ENCODE measurements at places on chromosomes 4 and X.
A peak's percentile ranks its signal among the peaks of the same experiment; 100 is the strongest.

- no peak for DNase-seq
Observed at GRCh38 chrX:74450803-74451449, 29.6 kb downstream of the SLC16A2 start.

- no peak for DNase-seq
Observed at GRCh38 chr4:67273666-67274065, 271.6 kb downstream of the CENPC start.

DNA sequence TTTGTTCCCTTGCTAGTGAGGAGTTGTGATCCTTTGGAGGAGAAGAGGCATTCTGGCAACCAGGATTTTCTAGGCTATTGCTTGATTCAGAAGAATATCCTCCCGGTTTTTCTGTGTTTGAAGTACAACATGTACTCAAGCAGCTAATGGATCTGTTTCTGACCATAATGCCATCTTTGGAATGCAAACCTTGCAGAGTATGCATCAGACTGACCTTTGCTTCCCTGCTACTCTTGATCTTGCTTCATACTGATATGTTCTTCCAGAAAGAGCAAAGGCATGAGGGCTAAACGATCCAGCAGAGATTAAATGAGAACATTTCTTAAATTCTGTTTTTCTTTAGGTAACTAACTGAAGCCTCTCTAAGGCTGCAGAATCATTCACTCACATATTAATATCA, 265.4 kb upstream of the SLC7A11 start:
- no peak for DNase-seq

DNA sequence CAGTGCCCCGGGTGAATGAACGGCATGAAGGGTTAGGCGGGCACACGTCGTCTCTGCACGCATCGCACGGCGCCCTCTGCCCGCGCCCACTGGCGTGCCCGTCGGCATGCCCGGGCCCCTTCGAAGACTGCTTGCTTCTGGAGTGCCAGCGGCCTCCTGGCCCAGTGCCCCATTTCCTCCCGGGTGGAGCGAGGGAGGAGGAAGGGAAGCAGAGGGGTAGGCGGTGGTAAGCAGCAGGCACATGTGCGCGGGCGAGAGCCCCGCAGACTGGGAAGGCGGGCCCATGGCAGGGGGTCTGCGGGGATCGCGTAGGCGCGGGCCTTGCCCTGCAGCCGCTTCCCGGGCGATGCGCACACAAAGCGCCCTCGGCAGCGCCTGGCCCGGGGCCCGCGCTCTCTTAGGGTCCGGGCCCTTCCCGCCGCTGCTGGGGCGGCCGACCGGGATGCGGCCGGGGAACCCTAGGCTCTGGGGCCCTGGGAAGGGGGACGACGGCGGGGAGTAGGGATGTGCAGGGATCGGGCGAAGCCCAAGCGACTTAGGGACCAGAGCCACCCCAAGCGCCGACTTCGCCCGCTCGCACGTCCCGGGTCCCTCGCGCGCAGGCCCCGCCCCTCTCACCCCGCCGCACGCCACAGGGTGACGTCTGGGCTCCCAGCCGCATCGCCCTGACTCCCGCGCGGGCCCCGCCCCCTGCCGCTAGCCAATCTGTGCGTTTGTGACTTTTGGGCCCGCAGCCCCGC, 866 bp upstream of the EMD start:
- no peak for DNase-seq

GRCh38 chr4:101458473-101458872, 111.1 kb upstream of the PPP3CA start:
- DNase-seq: no peak

- no peak for DNase-seq
Observed at GRCh38 chr4:51906167-51906958, 63.4 kb downstream of the DCUN1D4 start.

DNA sequence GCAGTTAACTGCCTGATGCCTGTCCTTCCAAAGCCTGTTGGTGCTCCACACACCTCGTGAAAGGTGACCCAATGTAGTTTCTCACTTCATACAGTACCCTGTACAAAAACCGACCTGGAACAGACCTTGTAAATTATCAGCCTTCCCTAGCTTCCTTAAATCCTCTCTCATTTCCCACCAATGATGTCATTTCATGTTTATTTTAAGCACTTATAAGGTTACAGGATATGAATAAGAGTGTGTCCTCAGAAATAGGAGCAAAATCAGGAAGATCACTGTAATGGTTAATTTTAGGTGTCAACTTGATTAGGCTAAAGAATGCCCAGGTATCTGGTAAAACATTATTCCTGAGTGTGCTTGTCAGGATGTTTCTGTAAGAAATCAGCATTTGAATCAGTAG, 44.7 kb downstream of the TMEM150C start:
- DNase-seq: no peak

- DNase-seq: no peak
Observed at GRCh38 chr4:78298618-78299017, 241.5 kb downstream of the FRAS1 start.

GRCh38 chr4:46958742-46959488, 34.5 kb downstream of the GABRA4 start:
- no peak for DNase-seq

GRCh38 chr4:57363346-57363745, 253.2 kb upstream of the IGFBP7 start:
- no peak for DNase-seq

DNA sequence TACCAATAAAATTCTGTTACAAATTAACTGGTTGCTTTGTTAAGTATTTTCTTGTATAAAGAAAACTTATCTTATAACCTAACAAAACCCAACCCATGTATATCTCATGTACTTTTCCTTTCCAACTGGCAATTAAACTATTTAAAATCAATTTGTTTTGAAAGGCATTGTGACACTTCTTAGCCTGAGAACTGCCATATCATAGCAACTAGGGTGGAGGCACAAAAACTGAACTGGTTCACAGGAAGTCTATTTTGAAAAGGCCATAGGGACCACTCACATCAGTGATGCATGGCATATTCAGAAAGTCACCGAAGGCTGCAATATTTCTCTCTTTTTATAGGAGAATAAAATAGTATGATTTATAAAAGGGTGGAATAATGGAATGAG, 40.5 kb upstream of the ARSJ start:
- DNase-seq: no peak

DNA sequence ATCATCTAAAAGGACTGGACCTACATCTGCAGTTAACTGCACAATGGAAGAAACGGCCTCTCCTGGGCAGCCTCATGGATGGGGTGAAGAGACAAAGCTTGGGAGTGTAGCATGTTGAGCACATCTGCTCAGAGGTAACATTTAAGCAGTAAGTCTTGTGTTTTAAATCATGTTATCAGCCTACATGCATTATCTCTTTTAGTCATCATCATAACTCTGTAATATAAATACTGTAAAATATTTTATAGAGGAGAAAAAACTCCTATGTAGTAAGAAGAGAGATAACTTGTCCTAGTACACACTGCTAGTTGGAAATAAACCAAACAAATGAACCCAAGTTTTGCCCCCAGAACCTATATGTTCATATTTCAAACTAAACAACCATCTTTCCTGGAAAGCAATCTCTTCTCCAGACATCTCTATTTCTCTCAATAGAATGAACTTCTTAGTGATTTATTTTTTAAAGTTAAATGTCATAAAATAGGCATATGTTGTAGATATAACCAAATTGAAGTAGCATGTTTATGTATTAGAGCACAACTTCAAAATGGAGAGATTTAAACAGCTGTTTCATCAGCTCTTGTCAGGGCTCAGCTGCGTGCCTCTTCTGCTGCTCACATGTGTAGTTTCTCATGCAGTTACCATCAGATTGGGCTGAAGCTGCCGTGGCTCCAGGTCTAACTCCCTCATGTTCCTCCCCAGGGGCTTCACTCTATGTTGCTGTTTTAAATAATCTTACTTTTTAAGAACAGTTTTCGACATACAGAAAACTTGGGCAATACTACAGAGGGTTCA, 581.8 kb upstream of the ZFP42 start:
- no peak for DNase-seq

GRCh38 chr4:111838406-111838930, 306.8 kb upstream of the FAM241A start:
- no peak for DNase-seq

DNA sequence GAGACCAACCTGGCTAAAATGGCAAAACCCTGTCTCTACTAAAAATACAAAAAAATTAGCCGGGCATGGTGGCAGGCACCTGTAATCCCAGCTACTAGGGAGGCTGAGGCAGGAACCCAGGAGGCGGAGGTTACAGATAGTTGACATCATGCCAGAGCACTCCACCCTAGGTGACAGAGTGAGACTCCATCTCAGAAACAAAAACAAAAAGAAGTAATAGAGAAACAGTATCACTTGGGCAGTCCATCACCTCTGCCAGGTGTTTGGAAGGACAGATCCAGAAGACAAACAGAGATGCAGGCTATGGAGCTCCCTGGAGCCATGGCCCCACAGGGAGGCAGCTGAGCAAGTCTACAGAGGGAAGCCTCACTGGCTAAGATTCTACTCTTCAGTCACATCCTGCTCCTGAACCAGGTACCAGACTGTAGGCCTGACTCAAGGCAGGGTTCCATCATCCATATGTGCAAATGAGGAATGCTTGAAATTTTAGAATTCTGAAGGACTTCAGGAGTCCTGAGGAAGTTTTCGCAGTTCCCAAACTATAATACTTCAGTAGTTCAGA, 81.4 kb upstream of the CPEB2 start:
- no peak for DNase-seq

DNA sequence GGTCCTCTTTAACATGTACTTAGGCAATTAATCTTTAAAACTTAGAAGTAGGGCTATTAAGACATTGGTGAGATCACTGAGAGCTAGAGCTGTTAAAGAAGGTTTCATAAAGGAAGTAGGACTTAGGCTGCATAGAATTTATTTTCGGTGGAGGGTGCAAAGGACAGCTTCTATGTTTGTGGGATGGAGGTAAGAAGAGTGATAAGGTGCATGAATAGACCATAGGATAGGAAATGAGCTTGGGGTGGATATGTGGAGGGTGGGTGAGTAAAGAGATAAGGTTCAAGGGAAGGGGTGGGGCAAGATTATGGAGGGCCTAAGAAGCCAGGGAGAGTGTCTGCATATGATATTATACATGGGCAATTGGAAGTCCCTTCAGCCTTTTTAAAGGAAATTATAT, 15.9 kb downstream of the RTL9 start:
- no peak for DNase-seq

- DNase-seq: peak; percentile 13
Observed at GRCh38 chrX:50691820-50692219, 122.2 kb downstream of the SHROOM4 start.

DNA sequence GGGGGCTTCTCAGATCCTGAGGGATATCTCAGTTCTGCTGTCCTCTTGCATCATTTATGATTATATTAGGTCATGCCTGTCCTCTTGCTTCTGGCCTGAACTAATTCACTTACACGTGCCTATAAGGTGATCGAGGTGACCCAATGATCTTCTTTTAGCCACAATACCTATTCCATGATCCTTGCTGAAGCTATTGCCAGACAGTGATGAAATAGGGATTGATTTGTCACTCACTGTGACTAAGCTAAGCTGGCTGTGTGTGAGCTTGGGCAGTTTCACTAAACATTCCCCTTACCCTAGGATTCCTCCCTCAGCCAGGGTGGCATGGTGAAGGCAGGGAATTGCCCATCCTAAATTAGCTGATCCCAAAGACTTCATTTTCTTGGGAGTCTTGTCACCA, 19.0 kb downstream of the HADH start:
- DNase-seq: no peak

DNA sequence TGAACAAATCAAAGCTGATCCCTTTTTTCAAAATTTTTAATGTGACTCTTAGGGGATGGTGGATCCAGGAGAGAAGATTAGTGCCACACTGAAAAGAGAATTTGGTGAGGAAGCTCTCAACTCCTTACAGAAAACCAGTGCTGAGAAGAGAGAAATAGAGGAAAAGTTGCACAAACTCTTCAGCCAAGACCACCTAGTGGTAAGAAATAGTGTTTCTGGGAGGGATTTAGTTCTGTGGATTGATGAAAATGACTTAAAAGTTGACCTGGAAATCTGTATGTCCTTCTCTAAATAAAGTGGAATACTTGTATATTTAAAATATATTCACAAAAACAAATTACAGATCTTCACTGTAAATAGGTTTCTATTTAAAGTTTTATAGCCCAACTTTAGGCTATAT, 29.2 kb downstream of the NUDT9 start:
- DNase-seq: no peak

GRCh38 chrX:19750028-19750782, 137.2 kb downstream of the SH3KBP1 start:
- DNase-seq: no peak

DNA sequence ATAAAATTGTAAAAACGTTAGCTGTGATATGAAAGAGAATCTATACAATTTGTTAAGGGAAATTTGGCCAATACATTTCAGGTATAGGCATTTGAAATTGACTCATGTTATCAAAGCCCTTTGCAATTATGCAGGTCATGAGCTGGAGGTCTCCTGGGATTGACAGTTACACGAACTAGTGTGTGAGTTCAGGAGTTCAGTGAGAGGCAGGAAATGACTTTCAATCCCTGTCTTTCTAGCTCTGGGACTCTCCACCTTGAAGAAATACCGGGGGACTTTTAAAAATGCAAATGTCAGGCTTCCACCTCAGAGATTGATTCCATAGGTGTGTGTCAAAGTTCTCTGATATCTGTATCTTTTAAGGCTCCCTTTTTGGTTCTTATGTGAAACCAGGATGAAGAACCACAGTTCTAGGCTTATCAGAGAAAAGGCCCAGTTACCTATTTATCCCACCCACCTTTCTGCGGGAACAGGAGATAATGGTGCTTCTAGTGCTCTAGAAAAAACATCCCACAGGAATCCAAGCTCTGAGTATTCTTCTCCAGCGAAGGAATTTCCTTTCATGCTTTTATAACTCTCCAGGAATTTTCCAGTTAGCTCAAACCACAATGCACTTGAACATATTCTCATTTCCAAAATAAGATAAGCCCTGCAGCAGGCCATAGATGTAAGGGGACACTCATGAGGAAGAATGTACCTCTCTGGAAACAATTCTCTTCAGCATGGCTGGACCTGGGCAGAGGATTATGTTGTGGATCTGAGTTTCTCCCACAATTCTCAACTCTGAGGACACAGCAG, 501.0 kb downstream of the IDS start:
- no peak for DNase-seq

DNA sequence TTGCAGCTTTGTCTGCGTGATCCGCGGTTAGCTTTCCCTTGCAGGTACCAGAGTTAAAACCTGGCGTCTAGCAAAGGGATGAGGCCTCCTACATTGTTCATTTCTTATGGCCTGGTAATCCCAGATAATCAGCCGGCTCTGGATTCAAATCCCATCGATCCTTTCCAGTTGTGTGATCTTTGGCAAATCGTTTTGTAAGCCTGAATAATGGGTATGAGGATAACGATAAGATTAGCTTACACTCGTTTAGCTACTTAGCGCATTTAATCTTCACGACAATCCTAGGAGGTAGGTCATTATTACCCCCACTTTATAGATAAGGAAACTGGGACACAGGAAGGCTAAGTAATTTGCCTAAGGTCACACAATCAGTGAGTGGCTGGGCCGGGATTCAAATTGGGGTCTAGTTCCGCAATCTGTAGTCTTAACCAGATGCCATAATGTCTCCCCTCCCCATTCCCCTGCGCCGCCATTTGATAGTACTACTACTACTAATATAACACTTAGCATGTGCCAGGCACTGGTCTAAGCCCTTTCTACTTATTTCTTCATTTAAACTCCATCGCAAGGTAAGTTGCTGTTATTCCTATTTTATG, 1.7 kb upstream of the UBA1 start:
- DNase-seq: peak; percentile 80

- no peak for DNase-seq
Observed at GRCh38 chrX:41737065-41737464, 13.1 kb downstream of the GPR82 start.

Measured in WERI-Rb-1 (cell line).